ENCODE measurements at places on chromosomes 1 and 21.

GRCh38 chr1:182080040-182080439, 18.5 kb upstream of the ZNF648 start:
- no peak for DNase-seq

DNA sequence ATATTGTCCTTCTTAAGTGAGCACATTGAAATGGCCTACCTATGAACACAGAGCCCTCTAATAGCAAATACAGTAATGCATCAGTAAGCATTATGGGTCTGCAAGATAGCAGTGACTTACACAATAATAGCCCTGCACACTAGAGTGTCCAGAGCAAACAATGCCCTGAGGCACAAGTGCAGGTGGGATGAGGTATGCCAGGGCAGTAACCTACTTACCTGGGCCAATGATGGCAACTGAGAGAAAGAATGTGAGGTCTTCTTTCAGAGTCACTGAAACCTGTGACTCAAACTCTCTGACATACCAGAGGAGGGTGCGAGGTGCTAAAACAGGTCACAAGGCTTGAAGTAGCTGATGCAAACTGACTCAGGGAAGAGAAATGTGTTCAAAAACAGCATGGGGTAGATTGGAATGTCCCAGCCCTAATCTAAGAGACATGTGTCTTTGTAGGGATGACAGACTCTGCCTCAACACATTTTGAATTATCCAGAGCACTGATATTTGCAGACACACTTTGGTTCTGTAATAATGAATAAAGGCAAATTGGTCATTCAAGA, 168.5 kb upstream of the RUNX1 start:
- DNase-seq: no peak

DNA sequence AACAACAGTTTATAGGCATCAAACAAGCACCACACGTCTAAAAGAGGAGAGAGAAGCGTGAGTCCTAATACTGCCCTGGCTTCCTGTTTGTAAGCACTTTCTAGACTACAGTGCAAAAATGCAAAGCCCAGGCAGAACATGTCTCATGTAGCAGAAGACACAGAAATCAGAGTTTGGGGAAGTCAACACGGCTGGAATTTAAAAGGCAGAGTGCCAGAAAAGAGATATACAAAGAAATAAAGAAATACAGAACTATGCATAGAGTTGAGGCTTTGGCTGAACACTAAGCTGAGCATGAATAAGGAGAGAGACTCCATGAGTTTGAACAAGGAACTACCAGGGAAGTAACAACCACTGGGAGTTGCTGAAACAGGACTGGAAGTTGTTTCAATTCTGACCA, 566.6 kb upstream of the NR5A2 start:
- DNase-seq: no peak

- no peak for DNase-seq
These were observed 63.0 kb downstream of the UBE2T start for GRCh38 chr1:202278751-202279150.

- DNase-seq: no peak
These were observed 40.0 kb upstream of the PRMT6 start for GRCh38 chr1:107016376-107016978.

GRCh38 chr1:109198043-109198695, 15.5 kb upstream of the SARS1 start:
- no peak for DNase-seq

GRCh38 chr21:23247334-23247733, 2249.1 kb downstream of the NCAM2 start:
- no peak for DNase-seq

DNA sequence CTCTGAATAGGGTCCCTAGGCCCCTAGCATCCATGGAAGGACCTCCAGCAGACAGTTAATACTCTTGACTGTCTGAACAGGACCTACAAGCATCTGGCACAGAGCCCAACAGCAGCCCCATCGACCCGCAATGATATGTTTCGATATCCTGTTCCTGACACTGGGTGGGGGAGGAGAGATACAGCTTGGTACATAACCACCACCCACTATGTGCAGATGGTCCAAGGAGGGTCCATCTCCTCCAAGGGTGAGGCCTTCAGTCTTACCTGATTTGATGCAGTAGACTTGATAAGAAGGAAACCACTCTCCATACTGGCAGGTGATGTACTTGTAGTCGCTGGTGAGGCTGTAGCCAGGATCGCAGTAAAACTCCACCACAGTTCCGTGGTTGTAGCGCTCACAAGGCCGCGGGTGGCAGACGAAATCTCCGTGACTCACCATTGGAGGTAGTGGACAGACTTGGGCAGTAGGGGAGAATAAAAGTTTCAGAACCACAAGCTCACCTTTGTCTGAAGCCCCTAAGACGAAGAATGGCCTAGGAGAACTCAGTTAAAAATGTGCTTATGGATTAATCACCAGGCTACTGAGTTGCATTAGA, 86.0 kb upstream of the TLR5 start:
- no peak for DNase-seq

DNA sequence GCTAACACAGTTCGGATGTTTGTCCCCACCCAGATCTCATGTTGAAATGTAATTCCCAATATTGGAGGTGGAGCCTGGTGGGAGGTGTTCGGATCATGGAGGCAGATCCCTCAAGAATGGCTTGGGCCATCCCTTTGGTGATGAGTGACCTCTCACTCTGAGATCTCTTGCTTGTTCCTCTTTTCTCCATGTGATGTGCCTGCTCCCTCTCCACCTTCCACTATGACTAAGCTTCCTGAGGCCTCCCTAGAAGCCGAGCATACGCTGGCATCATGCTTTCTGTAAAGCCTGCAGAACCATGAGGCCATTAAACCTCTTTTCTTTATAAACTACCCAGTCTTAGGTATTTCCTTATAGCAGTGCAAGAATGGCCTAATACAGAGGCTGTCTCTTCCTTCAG, 8.1 kb upstream of the PLA2G5 start:
- DNase-seq: no peak

DNA sequence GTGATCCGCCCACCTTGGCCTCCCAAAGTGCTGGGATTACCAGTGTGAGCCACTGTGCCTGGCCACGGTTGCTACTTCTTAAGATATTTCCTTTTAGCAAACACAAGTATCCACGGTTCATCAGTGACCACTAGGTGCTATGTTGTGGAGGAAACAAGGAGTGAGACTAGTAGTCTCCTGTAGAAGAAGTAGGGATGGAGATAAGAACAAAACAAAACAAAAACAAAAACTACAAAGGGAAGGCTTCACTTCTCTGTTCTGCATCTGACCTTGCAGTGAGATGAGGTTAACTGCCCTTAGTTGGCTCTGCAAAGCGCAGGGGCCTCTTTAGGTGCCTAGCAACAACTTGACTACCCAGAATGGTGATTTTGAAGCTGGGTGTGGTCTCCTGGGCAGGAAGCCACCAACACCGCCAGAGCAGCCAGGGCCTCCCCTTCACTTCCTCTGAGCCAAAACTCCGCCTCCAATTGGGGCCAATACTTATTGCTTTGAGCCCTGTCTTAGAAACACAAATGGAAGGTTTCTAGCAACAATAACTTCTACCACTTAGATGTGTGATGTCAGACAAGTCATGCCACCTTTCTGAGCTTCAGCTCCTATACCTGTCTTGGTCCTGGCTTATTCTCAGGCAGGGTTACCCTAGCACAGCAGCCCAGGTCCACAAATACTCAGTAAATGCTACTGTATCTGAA, 12.8 kb upstream of the CDC42 start:
- DNase-seq: peak; percentile 91

DNA sequence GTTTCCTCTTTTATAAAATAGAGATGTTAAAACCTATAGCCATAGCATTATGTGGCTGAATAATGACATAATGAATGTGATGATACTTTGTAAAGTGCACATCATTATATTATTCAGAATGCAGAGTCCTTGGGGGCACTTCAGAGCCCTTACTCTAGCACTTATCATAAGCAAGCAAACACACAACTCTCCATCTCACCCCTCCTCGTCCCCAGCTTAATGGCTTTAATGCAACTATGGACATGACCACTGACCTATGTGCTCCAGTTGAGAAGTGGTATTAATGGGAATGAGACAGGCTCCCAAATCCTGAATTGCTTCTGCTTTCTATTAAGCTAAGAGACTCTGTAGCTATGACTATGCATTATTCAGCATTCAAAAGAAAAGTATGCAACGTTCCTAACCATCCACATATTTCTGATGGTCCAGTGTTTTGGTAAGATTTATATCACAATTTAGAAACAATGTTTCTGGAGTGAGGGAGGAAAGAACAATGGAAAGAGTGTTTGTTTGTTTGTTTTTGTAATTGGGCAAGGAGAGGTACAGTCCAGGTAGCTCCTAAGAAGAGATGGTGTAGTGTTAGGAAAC, 194.0 kb upstream of the PLXNA2 start:
- no peak for DNase-seq

- DNase-seq: no peak
These were observed 23.1 kb downstream of the EIF2D start for GRCh38 chr1:206589206-206589605.

DNA sequence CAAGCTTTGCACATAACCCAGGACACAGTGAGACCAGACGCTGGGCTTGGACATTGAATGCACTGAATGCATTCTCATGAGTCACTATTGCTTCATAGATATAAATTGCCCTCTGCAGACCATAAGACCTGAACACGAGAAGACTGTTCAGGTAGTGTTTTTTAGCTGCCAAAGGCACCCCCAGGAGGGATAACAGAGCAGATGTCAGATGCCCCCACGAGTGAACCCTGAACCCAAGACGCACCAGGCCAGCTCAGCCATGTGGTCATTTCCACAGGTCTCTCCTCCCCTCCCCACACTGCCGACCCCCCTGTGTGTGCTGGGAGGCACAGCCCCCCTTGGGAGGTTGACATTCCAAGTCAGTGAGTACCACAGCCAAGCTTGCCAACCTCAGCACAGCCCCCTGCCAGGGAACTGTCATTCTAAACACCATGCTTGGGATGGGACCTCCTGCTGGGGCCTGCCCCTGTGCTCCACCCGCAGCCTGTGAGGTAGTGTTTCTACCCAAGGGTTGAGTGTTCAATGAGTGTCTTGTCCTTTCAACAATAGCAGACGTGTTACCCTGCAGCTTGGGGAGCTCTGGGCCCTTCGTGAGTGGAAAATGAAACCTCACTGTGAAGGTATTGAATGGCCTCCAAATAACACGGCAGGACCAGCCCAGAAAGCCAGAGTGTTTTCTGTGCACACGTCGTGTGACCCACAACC, 68.2 kb downstream of the PSMG1 start:
- no peak for DNase-seq

DNA sequence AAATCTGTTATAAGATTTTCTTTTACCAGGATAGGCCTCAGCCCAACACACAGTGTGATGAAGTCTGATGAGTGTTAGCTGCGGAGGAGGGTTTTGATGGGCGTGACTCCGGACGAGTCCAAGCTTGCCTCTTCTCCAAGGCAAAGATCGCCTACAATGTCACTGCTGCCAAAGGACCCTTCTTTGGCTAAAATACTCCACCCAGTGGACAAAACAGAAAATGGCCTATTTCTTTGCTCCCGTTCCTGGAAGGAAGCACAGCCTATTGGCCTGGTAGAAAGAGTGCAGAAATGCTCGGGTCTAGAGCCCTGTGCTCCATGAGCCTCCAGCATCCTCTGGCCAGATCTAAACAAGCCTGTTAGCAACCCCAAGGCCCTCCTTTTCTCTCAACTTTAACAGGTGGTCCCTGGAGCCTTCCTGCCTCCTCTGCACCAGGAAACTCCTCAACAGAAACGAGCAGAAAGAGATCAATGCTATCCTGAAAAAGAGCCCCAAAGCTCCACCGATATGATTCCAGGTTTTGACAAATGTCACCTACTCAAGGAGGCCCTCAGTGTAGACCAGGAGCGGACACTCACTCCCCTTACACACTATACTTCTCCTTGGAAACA, 3.4 kb upstream of the CASQ2 start:
- no peak for DNase-seq

GRCh38 chr1:168096296-168097165, 40.2 kb downstream of the GPR161 start:
- DNase-seq: no peak

DNA sequence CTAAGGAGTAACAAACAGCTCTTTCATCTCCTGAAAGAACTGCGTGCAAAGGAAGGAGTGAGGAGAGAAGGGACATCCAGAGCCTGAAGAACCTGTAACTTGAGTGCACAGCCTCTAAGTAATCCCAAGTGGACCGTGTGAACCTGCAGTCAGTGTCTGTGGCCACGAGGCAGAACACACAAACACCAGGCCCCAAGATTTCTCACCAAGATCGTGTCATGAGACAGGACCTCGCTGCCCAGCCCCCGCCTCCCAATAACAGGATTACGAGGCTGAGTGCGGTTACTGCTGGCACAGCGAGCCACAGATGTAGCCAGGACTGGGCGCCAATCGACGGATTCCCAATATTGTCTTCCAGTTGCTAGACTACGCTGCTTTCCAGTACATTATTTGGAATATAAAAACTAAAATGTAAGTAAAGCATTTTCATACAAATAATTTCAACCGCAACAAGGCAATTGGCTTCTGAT, 101.3 kb upstream of the SLC25A33 start:
- DNase-seq: no peak

DNA sequence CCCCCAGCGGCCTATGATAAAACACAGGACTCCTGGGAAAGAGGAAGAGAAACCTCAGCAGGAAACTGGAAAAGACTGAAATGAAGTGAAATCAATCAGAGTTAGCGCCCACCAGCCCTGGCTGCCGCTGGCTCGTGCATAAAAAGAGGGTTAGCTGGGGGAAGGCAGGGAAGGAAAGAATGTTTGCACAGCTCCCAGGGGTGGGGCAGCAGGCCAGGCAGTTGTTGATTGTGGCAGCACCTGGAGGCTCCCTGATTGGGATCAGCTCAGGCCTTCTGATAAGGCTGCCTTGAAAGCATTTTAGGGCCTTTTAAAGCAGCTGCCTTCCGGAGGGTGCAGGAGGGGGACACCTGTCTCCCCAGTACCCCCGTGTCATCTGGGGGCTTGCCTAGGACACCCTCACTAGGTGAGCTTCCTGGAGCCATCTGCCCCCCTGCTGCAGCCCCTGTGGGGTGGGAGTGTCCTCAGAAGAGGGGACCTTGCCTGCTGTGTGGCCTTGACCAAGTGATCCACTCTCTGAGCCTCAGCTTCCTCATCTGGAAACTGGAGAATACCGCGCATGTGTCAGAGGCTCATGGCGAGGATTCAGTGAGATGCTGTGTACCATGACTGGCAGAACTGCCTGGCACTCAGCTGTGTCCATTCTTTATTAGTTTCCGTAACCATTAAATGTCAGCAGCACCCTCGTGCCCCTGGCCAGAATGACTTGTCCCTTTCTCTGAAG, 6.6 kb downstream of the EPHB2 start:
- no peak for DNase-seq

DNA sequence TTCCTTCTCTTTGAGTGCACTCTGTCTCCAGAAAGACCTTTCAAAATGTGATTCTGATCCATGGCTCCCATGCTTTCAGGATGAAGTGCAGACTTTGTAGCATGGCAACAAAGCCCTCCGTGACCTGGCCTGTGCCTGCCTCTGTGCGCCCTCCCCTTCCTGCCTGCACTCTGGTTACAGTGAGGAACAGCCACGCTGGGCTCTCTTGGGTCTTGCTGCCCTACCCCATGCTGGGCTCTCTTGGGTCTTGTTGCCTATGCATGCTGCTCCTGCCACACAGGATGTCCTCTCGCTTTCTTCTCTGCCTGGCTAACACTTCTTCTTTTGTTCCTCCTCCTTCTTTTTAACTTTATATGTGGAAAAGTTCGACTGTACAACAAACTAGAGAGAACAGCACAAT, 28.0 kb downstream of the LMOD1 start:
- DNase-seq: no peak
